ENCODE measurements at places on chromosomes 6 and 20. TPM values are rescaled to one million over a fixed set of nuclear protein-coding genes. Genes with fewer than 3 reads are reported as not detected.

Gene B3GAT2
- total RNA-seq = 0.07 TPM

Gene ABHD16A
- 29.4 TPM for total RNA-seq

Gene ZSCAN23
- 0.79 TPM for total RNA-seq

Gene MAFB
- total RNA-seq = 31.7 TPM

Gene TNF
- not detected for total RNA-seq

Gene STMND1
- total RNA-seq = not detected

Gene ADGRF1
- total RNA-seq = not detected

Data from right atrium auricular region (tissue), 2 donors.